ENCODE measurements at places on chromosomes 12 and 14.
A peak's percentile ranks its signal among the peaks of the same experiment; 100 is the strongest.

DNA sequence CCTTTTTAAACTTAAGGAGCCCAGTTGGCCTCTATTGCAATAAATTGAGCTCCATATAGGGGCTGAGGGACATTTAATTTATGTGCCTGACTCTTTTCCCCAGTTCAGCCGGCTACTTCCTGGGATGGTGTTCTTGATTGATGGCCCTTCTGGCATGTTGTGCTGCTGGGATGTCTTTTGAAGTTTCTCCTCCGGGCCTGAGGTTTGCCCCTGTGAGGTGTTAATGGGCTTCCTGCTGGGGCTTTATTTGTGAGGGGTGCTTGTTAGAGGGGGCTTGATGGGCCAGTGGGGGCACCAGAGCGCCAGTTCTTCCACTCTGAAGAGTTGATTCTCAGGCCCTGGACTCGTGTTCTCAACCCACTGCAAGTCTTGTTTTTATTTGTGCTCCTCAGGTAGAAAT, 69.6 kb downstream of the CHST11 start:
- no peak for DNase-seq

DNA sequence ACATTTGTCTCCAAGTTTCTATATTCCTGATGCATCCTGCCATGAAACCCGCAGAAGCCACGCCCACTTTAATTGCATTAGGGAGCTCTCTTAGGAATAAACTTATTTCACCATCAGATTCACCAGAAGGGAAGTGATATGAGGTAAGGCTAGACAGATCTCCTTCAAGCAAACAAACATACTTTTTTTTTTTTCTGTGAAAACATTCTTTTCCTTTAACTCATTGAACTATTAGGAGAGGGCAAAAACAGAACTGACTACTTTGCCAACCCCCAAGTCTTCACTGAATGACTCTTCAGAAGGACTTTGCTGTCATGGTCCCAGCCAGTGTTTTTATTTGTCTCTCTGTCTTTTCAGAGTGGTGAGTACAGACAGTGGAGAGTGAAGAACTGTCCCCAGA, 48.4 kb downstream of the GTF2A1 start:
- no peak for DNase-seq

GRCh38 chr12:67681105-67681778, 32.7 kb downstream of the DYRK2 start:
- no peak for DNase-seq

GRCh38 chr12:118979763-118980406, 1.5 kb upstream of the SRRM4 start:
- peak; percentile 45 for DNase-seq

Data from HL-60 (cell line).